ENCODE measurements at places on chromosomes 12 and 14.

DNA sequence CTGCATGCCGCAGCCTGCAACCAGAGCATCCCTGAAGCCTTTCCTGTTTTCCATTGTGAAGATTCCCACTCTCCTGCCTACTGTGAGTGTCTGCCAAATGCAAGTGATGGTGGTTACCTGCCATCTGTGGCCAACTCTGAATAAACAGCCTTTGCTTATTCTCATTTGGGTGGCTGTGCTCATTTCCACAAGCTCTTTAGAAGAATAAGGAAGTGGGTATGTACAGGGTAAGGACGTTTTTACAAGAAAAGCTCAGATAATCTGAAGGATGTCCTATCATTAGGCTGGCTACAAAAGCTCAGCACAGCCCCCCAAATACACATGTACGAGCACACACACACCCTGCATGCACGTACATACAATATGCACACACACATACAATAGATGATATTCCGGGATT lies 7.3 kb upstream of the RNASE1 start:
- no peak for DNase-seq

DNA sequence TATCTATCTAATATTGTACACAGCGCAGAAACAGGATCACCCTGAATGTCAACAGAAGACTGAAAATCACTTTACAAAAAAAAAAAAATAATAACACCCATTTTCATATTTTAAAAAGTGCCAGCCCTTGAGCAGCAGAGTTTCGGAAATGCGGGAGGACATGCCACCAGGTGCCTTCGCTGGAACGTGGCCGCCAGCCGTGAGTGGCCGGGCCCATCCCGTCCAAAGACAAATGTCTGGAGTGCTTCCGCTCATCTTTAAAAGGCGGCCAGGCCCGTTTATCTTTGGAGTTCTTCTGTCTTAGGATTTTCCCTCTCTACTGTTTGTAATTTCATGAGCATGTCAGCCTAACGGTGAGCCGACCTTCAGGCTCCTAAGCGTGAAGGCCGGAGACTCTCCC lies 43.5 kb downstream of the LRTM2 start:
- DNase-seq: no peak

GRCh38 chr12:16583969-16584745 lies 21.8 kb downstream of the LMO3 start:
- no peak for DNase-seq

DNA sequence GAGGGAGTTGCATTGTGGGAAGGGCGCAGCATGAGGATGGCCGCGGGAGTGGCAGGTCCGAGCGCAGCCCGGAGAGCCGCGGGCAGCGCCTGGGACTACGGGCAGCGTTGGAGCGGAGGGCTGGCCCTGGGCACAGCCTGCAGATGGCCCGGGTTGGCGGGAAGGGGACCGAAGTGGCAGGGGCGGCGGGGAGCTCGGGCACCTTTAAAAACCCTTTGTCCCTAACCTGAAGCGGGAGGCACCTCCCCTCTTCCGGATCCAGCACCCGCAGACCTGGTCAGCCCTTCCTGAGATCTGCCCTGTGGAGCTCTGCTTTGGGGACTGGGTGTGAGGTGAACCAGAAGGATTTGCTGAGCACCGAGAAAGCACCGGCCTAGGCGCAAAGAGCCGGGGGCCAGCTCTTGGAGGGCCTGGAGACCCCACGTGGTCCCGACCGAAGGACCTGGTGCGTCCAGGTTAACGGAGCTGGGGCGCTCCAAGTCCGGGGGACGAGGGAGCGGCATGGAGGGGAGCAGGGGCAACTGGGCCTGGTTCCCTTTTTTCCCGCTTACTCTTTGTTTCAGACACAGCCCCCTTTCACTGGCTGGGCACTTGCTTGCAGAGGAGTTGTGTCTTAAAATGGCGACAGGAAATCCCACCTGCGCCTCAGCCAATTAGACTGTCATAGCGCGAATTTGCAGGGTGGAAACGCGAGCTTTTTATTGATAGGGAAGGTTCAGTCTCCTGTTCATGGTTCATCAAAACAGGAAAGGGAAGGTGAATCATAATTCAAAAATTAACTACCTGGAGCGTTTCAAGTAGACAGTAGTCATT lies 792 bp upstream of the SLC38A1 start:
- peak; percentile 50 for DNase-seq

GRCh38 chr12:42235426-42235825 lies 2.6 kb downstream of the YAF2 start:
- no peak for DNase-seq

DNA sequence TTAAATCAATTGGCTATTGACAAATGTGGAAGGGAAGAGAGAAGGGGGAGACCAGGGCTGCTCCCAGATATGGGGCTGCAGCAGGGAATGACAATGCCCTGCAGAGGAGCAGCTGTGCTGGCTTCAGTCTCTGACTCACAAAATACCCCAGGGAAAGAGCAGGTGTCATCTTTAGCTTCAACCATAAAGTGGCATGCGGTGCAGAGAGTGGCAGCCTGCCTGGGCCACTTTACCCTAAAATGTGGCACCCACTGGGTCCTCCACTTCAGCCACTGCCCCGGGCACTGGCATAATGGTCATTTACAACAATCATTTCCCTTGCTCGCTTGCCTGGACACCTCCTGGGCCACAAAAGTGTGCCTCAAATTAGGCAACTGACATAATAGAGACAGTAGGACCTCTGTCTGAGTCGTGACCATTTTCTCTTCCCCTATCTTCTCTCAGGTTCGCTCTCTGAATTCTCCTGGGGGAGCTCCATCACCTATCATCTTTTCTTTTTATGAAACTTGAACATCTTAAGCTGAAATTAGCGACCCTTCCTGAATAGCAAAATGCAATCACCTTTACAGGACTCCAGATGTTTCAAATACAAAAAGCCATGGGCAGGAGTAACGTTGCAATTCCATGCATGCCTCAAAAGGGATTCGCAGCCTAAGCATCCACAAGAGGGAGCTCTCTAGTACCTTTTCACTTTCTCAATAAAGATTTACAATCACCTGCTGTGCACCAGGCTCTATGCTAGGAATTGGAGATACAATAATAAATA lies 179.9 kb upstream of the ATF7IP start:
- peak; percentile 60 for DNase-seq

DNA sequence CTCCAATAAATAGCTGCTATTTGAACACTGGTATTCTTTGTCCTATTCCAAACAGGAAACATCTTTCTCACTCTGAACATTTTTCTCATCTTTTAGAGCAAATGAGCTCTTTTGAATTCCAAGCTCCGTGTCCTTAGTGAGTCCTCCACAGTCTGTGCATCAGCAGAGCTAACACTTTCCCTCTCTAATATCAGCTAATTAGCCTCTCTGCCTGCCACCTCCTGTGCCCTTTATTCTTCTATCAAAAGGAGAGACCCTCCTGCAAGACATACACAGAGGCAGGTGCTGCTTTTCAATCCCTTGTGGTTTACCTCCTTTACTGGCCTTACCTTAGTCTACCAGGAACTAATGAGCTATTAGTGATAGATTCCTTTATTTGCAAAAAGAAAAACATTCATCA lies 178.5 kb downstream of the SLC35F4 start:
- DNase-seq: no peak

DNA sequence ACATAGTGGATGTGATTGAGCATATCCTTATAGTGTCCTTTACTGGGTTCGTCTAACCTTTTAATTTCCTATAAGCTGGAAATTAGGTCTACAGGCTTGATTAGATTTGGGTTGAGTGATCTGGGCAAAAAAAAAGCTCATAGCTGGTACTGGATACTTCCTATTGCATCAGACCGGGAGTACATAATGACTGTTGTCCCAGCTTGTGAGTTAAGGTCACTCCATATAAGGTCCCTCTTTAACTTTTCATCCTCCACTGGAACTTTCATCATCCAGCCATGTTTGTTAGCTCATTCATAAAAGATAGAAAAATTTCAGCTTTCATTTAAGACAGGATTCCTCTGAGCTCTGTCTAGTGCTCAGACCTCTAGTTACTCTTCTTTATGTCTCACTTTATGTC lies 80.8 kb downstream of the C14orf132 start:
- no peak for DNase-seq

GRCh38 chr12:67091204-67091603 lies 178.0 kb upstream of the CAND1 start:
- no peak for DNase-seq

GRCh38 chr14:61492474-61492873 lies 171.1 kb downstream of the PRKCH start:
- DNase-seq: no peak

DNA sequence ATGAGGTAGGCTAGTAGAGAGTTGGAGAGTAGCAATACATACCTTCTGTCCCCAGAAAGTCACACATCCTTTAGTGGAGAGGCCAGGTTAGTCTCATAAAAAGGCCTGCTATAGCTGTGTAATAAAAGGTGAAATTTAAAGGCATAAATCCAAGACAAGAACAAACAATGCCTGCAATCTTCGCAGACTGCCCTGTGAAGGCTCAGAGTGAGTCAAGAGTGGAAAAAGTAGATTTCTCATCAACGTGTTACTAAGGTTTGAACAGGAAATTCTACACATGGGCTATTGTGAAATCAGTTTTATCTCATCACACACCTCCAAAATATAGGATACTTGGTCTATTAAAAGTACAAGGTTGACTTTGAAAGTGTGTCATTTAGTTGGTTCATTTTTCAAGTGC lies at the start of gene KLRC1:
Gene KLRC1, minus strand, starts transcription at position 222 of the 400 bp plus-strand sequence. CDS start 2,221 bp downstream, outside the sequence.
- no peak for DNase-seq

DNA sequence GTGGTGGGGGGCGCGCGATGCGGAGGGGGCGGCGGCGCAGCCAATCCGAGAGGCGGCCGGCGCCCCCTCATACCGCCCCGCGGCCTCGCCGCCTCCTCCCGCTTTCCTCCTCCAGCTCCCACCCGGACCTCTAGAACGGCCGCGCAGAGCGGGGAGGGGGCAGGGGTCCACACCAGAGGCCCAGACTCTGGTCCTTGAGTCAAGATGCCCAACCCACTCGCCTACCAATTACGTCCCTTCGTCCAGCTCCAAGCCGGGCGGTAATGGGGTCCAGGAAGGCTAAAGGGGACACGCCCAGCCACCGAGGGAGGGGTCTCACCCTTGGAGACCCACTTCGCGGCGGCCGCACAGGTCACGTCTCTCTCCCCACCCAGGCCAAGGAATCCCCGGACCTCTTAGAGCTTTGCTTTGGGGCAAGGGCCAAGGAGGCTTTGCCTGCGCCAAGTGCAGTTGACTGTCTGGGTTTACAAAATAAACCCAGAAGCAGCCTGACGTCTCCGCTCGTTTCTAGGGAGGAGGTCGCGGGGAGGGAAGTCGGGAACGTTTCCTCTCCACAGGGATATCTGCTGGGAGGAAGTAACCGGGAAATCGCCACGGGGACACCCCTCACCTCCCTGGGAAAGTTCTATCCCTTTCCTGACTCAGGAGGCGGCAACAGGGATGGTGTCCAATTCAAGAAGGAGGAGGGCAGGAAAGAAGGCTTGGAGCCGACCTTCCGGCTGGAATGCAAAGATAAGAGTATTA lies 394 bp upstream of the AMIGO2 start:
- peak; percentile 87 for DNase-seq

GRCh38 chr12:2294651-2295475 lies 242.1 kb downstream of the CACNA1C start:
- no peak for DNase-seq

- no peak for DNase-seq
Measured at GRCh38 chr14:33764876-33765650, 185.8 kb downstream of the EGLN3 start.

GRCh38 chr12:15688838-15689625 lies 100.2 kb downstream of the EPS8 start:
- no peak for DNase-seq

DNA sequence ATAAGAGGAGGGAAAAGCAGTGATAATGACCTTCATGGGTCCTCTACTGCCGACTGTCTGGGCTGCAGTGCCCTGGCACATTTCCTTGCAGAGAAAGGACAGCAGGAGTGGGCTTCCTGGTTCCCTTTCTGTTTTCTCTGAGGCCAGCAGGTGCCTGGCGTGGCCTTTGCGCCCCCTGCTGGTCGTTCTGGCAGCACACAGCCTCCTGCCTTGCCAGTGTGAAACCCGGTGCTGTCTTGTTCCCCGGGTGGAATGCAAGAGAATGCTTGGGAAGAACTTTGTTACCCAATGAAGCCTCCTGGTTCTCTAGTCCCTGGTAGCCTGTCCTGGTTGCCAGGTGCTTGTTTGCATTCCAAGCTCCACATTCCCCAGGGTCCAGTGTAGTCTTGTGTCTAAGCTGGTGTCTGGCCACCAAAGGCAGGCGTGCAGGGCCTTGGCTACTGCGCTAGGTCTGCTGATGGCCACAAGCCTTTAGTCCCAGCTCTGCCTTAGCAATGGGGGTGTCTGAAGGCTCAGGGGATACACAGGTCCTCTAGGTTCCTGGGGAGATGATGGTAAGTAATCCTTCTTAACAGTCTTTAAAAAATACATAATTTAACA lies 1392.4 kb upstream of the TMEM132C start:
- peak; percentile 71 for DNase-seq

DNA sequence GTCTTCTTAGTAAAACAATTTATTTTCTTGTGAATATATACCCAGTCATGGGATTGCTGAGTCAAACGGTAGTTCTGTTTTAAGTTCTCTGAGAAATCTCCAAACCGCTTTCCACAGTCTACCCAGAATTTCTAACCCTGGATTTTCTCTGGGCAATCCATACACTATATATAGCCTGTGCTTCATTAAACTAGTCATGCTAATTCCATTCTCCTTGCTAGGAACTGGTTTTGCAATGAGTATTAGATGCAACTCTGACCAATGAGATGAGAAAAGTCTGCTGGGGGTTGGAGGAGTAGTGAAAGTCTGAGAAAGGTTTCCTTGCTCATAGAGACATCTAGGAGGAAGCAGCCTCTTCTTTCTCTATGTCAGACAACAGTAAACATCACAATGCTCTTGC lies 196.1 kb upstream of the CDKN3 start:
- DNase-seq: no peak

- DNase-seq: no peak
Measured at GRCh38 chr14:68784226-68784910, 8.5 kb downstream of the ZFP36L1 start.

DNA sequence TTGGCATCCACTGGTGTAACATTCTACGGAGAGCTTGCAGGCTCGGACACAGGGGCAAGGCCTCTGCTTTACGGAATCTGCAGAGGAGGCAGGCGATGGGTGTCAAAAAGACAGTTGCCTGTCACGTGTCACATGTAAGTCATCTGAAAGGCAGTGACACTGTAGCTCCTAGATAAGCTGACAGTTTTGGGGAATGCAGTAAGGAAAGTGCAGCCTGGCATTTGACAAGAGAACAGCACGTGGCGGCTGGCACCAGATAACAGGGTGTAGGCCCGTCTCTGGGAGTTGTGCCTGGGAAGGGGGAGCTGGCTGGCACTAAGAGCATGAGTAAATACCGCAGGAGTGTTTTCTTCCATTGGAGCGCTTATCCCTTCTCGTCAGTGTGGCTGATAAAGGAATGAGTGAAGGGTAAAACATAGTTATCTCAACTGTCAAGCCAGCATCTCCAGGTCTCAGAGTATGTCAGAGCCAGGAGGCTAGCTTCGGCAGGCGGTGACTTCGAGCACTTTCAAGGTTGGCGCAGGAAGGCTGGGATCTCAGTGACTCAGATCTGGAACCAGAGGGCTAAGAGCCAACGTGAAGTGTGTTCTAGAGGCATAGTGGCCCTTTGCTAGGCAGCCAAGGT lies 26.1 kb downstream of the ADCK1 start:
- DNase-seq: no peak

GRCh38 chr12:90859591-90859990 lies 95.4 kb downstream of the CCER1 start:
- DNase-seq: no peak
